ENCODE measurements at places on chromosomes 1 and 21.
A peak's percentile ranks its signal among the peaks of the same experiment; 100 is the strongest.

DNA sequence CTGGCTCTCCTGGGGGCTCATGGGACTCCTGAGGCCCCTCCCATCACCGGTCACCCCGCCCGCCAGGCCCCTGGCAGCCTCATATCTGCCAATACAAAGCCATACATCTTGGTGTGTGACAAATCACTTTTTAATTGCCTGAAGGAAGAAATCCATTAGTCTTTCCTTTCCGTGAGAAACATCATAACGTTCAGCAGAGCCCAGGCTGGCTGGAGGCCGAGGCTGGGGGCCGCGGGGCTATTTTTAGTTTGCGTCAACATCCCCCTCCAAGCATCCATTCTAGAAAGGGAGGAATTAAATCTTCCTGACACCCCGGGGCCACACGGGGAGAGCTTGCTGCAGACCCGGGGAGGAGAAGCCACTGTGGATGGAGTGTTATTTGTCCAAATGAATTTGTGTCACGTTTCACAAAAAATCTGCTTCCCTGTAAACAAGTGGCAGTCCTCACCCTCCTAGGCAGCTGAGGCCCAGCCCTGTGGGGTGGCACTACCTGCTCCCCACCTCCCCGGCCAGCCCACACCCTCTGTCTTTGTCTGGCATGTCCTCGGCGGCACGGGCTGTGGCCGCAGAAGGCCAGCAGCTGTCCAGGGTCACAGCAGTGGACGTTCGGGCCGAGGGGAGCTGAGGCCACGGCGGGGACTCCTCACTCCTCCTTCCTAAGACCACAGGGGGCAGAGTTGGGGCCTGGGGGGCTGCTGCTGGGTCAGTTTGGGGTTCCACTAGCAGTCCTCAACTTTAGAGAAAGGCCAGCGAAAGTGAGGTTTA lies 236.9 kb upstream of the VAMP3 start:
- no peak for DNase-seq

GRCh38 chr1:38118976-38119375 lies 72.4 kb upstream of the POU3F1 start:
- DNase-seq, result no peak

DNA sequence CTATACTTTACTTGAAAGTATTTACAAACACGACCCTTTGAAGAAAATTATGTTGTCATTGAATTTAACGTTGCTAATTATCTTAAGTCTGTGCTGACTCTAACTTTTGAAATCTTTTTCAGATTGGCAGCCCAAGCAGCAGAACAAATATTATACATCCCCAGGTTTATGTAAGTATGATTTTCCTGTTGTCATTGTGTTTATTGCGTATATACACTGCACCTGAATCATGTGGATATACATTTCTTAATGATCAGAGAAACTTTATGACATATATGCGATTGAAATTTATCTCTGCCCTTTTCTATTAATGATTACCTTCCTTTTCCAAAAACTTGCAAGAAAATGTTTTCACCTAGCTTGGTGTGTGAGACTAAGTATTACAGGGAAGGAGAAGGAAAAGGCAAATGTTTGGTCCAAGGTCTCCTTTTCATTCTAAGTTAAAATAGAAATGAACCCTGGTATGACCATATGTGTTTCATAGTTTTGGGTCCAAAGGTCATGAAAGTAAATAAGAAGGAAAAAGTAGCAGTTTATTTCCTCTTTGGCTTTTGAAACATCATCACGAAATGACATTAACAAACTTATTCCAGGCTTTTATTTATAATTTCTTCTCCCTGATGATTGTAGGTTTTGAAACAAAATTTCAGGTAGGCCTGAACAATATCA lies 116.8 kb downstream of the VPS13D start:
- DNase-seq, result no peak

DNA sequence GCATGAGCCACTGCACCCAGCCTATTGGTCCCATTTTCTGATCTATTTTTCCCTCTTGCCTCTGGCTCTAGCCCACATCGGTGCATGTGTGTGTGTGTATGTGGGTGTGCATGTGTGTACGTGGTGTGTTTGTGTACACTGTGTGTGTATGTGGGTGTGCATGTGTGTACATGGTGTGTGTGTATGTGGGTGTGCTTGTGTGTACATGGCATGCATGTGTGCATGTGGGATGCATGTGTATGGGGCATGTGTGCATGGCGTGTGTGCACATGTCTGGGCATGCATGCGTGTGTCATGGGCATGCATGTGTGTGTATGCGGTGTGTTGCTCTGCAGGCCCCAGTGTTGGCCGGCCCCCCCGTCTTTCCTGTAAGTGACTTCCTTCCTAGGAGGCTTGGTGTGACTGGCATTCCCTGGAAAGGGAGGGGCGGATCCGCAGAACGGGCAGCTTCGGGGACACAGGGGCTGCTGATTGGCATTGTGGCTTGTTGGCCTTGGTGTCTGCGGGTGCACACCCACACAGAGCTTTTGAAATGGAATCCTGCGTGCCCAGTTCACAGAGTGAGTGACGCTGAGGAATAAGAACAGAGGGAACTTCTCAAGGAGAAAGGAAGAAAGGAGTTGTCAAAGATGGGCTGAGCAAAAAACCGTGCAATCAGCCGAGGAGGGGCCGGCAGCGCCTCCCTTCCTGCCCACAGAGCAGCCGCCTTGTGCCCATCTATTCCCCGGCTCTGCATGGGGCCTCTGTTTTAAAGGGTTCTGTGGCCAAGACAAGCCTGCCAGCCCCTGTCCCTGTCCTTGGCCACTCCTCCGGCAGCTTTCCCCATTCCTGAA lies 8.0 kb downstream of the PDXK start:
- DNase-seq, result no peak

GRCh38 chr1:20252587-20252986 lies 38.1 kb upstream of the VWA5B1 start:
- no peak for DNase-seq

- peak; percentile 11 for DNase-seq
Observed at GRCh38 chr1:33120436-33121231, 39.7 kb downstream of the AZIN2 start.

GRCh38 chr1:164423136-164423535 lies 135.8 kb upstream of the PBX1 start:
- no peak for DNase-seq

GRCh38 chr21:43208561-43209332 lies 39.9 kb downstream of the CRYAA start:
- peak; percentile 14 for DNase-seq

DNA sequence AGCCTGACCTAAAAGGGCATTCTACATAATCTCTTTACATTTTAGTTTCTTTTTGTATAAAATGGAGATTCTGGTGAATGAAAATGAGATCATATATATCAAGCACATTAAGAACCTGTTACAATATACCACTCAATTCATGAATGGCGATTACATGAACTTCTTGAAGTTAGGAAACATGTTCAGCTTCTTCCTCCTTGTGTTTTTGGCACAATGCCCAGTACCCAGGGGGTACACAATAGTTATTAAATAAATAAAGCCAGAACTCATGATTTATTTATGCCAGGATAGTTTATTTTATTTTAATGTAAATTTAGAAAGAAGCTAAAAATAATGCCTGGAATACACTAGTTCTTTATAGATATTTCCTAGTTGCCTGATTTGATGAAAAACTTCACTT lies 186.0 kb upstream of the PTGFR start:
- DNase-seq, result no peak

GRCh38 chr1:242017580-242018233 lies 18.8 kb upstream of the MAP1LC3C start:
- peak; percentile 26 for DNase-seq

GRCh38 chr1:105138458-105138893 lies 1388.8 kb downstream of the AMY1C start:
- DNase-seq, result no peak

GRCh38 chr1:205309741-205310140 lies 11.8 kb downstream of the NUAK2 start:
- no peak for DNase-seq

DNA sequence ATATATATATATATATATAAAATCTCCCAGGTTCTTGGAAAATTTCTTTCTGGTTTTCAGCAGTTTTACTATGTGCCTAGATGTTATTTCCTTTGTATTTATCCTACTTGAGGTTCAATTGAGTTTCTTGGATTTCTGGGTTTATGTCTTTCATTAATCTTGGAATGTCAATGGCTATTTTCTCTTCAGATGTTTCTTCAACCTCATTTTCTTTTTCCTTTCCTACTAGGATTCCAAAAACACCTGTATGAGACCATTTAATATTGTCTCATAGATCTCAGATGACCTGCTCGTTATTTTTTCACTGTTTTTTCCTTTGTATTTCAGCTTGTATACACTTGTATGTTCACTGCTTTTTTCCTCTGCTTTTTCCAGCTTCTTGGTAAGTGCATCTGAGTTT lies 95.4 kb upstream of the DESI2 start:
- DNase-seq, result no peak

DNA sequence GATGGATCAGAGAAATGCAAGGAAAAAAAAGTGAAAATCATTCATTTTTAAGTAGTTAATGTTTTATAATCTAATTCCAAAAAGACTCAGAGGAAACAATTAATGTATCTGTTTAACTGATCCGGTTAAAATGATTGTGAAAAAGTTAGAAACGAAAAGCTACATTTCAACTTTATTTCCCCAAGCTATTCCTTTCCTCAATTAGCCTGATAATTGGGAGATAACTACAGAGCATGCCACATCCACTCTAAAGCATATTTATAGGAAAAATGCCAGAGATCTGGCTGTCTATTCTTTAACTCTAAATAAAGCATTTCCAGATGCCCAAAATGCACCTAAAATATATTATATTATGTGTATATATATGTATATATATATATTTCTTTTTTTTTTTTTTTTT lies 35.9 kb upstream of the XPR1 start:
- DNase-seq, result no peak

GRCh38 chr1:38045401-38046332 lies 926 bp downstream of the POU3F1 start:
- peak; percentile 52 for DNase-seq

GRCh38 chr1:156945881-156946661 lies 25.6 kb downstream of the LRRC71 start:
- no peak for DNase-seq

- DNase-seq, result no peak
Observed at GRCh38 chr1:17248781-17249180, at the start of gene PADI3. Gene PADI3, plus strand, starts transcription at chr1:17249098. Its CDS starts 40 bp downstream, at chr1:17249138.

DNA sequence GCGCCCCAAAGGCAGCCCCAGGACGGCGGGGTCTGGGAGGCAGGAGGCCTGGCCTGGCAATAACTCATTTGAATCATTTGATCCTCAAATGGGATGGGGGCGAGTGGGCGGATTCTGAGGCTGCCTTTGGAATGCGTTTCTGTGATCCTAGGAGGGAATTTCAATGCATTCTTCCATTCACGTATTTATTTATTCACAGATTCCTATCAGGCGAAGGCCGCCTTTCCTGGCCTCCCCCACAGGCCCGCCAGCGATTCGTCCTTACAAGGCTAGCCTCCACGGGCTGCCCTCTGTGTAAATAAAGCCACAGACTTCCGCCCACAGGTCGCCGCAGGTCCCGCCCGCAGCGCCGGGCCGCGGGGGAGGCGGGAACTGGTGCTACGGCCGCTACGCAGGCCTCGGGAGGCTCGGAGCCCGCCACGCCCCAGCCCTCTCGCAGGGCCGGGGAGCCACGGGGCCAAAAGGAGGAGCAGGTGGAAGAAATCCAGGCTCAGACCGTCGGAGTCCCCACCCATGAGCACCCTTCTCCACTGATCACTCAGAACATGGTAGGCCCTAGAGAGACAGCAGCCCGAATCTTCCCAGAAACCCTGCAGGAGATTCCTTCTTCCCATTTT lies 31.3 kb upstream of the JUN start:
- peak; percentile 75 for DNase-seq

GRCh38 chr1:67803380-67804279 lies 29.6 kb downstream of the GNG12 start:
- no peak for DNase-seq

DNA sequence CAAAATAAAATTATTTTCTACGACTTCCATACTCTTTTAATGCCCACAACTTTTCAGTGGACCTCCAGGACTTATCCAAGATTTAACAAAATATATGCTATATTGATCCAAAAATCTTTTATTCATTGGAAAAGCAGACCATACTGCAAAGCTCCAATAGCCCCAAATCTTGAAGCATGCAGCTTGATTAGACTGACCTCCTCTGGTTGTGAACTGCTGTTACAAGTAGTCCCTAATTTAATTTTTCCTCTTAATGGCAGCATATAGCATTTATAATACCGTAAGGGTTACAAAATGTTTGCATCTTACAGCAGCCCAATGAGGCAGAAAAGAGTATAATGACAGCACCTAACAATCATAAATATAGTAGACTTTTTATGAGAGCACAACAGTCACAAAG lies 49.8 kb downstream of the TPR start:
- DNase-seq, result no peak

DNA sequence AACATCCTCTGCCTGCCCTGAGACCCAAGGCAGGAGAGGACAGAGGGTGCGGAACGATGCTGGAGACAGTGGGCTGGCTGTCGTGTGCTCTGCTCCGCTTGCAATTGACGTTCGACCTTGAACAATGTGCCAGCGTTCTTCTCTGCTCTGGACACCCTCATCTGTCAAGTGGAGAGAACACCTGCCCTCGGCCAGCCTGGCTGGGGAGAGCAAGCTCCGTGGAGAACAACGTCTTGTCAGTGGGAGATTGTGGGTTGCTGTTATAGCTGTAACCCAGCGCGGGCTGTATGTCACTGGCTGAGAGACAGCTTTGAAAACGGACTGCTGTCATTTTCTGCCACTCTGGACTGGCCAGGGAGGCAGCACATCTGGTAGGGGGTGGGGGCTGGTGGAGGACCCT lies 14.7 kb downstream of the KIAA1614 start:
- no peak for DNase-seq

GRCh38 chr1:221458447-221459156 lies 283.3 kb downstream of the DUSP10 start:
- no peak for DNase-seq

DNA sequence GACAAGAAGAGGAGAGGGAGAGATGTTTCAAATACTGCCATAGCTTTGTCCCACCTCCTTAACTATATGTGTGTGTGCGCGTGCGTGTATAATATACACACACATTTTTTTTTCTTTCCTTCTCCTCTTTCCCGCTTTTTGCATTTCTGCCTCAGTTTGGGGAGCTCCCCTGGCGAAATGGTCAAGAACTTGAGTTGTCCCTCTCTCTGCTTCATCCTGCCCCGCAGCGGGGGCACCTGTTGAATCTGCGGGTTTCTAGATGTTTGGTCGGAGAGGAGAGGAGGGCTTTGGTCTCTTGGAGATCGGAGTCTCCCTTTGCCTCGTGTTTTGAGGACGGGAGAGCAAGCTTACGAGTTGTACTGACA lies 504 bp downstream of the SCCPDH start:
- peak; percentile 49 for DNase-seq

Measured in activated T-cell treated with anti-CD3 and anti-CD28 coated beads, Interleukin-2, amount 50 U/mL, for 48 hours (primary cell).